ENCODE measurements at places on chromosomes 12 and 14.

GRCh38 chr12:19550626-19551025, 111.3 kb downstream of the AEBP2 start:
- no peak for DNase-seq

GRCh38 chr14:64692986-64693809, 11.0 kb upstream of the PLEKHG3 start:
- no peak for DNase-seq

DNA sequence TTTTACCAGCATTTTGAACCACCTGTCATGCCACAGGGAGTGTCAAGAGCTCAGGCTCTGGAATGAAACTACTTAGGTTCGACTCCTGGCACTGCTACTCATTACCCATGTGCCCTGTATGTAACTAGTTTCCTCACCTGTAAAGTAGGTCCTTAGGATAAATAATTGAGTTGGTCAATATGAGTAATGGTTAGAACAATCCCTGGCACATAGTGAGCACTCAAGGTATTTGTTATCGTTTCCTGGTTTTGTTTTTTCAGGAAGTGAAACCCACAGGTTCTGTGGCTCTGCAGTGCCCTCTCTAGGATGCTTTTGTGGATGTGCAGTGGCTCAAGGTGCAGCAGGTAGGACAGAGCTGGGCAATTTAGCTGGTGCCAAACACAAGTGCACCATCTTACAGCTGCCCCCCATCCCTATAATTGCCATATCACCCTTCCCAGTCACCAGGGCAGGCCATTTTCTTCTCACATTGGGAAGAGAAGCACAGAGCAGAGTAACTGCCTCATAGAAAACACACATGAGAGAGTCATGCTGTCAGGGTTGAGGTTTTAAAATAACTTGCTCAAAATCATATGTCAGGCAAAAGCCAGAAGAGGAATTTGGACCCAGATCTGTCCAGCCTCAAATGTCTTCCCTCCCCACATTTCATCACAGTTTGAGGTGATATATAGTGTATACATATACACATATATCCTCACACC, 297.5 kb downstream of the RPAP3 start:
- no peak for DNase-seq

- DNase-seq, result no peak
Measured at GRCh38 chr14:99754141-99755067, 38.8 kb upstream of the EML1 start.

GRCh38 chr14:68464711-68465110, 328.2 kb downstream of the ZFP36L1 start:
- no peak for DNase-seq

DNA sequence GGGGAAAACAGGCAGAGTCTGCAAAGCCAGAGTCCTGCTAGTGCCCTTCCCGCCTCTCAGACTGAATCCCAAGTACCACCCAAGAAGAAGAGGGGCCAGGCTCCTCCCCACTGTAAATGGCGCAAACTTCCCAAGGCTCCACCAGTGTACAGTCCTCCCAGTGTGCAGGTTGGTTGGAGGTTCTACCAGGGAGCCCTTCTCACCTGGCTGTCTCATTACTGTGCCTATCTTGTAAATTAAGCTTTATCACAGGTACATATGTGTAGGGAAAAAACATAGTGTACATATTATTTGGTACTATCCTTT, 189.7 kb downstream of the FSCB start:
- no peak for DNase-seq

DNA sequence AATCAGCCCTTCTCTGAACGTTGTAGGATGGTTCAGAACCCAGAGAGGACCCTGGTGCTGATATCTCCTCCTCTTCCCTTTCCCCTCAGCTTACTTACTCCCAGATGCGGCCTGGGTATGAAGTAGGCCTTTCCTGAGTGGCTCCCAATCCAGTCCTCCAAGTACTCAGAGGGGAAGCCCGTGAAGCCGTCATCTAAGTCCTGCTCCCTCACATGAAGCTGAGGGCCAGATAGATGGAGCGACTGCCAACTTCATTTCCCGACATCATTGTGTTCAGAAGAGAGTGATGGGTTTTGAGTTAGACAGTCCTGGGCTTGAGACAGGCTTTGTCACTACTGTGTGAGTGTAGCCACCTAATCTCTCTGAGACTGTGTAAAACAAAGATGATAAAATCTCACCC, 2.7 kb downstream of the APOLD1 start:
- no peak for DNase-seq

DNA sequence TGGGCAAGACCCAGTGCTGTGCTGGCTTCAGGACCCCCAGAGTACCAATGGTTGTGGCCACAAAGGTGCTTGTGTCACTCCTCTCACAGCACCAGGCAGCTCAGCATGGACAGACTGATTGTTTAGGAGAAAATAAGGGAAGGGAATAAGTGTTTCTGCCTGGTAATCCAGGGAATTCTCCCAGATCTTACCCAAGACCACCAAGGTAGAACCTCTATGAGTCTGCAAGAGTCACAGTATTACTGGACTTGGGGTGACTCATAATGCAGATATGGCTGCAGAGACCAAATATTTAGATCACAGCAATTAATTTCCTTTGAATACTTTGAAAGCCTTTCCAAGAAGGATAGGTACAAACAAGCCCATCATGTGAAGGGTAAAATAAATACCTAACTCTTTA, 1178.3 kb upstream of the FLRT2 start:
- no peak for DNase-seq

GRCh38 chr14:39426605-39427004, 5.6 kb downstream of the FBXO33 start:
- DNase-seq, result no peak

GRCh38 chr14:92549859-92550230, 36.3 kb downstream of the RIN3 start:
- no peak for DNase-seq

- no peak for DNase-seq
Measured at GRCh38 chr12:6377667-6377994, 2.3 kb upstream of the SCNN1A start.

DNA sequence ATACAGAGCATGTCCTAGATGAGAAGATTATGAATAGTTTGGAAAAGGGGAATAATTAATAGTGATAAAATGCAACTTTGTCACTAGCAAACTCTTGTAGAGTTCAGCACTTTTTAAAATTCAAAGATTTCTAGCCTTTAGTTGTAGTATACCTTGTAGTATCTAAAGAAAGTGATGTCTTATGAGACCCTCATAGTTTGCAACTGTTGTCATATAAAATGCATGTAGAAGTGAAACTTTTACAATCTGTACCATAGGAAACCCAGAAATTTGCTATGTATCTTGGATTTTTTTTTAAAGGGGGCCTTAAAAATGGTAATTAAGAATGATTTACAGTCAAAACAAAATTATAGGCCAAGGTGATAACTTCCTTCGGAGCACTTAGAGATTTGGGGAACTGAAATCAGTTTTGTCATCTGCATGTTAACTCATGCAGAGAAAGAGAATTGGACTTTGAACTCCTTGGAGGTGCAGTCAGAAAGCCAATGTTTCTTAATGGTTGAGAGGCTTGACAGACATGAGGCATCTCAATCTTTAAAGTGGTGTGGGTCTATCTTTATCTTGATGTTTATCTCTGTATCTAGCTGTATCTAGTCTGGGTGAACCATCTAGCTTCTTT, 1.3 kb downstream of the LRRK2 start:
- no peak for DNase-seq

GRCh38 chr14:31275731-31276130, 68.1 kb upstream of the HECTD1 start:
- DNase-seq, result no peak

GRCh38 chr12:66393890-66394289, 91.6 kb downstream of the HELB start:
- DNase-seq, result no peak

DNA sequence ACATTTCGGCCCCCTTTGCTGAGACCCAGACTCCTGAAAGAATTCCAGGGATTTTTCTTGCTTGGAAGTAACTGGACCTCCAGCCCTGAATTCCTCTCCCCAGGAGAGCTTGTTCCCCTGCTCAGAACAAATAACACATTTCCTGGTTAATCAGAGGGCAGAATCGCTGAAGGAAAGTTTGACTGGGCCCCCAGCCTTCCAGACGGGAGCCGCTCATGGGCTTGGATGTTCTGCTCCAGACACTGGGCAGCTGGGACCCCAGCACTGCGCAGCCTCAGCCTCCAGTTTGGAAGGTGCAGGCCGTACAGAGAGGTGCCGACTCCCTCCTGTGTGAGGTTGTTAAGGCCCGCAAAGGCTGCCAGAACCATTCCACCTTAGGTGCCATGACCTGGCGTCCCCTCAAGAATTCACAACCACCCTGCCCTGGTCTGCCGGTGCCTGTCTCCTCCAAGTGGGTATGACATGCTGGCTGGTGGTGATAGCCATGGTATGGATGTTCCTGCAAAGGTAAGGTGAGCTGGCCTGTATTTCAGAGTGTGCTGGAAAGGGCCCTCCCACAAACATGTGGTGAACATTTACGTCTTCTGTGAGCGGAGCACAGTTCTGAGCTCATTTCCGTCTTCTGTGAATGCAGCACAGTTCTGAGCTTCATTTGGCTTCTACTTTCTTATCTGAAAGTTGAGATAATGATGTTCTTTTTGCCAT, 5.1 kb upstream of the LTBP2 start:
- no peak for DNase-seq

DNA sequence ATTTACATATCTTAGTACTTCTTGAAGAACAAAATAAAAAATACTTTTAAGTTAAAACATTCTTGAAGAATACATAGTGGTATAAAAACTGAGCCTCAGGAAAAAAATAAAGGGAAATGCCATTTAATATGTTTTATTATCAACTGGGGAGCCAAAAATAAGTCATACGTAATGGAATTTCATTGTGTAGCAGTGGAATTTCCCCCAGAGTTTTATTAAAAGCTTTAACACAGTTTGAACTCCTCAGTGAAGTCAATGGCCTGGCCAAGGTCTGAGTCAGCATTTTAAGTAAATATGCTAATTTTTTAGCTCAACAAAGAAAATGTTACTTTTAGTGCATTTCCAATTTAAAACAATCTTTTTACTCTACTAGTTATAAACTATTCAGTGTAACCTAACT, 350.1 kb upstream of the ATP2B1 start:
- no peak for DNase-seq
